Sigmoid colon (tissue), 7 donors: ENCODE measurements at places on chromosomes 2 and 18. TPM values are rescaled to one million over a fixed set of nuclear protein-coding genes. Genes with fewer than 3 reads are reported as not detected.

- H3K36me3 ChIP-seq, result no peaks in the 10 kb centered on the region
- H3K27ac ChIP-seq, result no peak overlapping the region
- no peak for DNase-seq
- H3K4me1 ChIP-seq, result no peaks in the 10 kb centered on the region
- H3K4me3 ChIP-seq, result no peak overlapping the region
Observed at GRCh38 chr2:231810905-231811304, 24.7 kb downstream of the COPS7B start.

ALLC gene
- total RNA-seq, result not detected

DNA sequence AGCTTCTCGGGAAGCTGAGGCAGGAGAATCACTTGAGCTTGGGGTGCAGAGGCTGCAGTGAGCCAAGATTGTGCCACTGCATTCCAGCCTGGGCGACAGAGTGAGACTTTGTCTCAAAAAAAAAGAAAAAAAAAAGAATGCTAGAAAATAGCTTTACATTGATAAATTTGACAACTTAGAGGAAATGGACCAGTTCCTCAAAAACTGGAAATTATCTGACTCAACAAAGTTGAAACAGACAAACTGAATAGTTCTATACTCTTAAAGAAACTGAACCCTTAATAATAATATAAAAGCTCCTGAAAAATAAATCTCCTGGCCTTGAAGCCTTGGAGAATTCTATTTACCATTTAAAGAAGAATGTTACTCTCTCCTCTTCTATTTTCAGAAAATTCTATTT, 151.0 kb upstream of the BCL2L11 start:
- no peaks in the 10 kb centered on the region for H3K27me3 ChIP-seq
- no peak overlapping the region for H3K4me3 ChIP-seq
- no peaks in the 10 kb centered on the region for H3K36me3 ChIP-seq

WDR7 gene
- 45.3 TPM for total RNA-seq

DNA sequence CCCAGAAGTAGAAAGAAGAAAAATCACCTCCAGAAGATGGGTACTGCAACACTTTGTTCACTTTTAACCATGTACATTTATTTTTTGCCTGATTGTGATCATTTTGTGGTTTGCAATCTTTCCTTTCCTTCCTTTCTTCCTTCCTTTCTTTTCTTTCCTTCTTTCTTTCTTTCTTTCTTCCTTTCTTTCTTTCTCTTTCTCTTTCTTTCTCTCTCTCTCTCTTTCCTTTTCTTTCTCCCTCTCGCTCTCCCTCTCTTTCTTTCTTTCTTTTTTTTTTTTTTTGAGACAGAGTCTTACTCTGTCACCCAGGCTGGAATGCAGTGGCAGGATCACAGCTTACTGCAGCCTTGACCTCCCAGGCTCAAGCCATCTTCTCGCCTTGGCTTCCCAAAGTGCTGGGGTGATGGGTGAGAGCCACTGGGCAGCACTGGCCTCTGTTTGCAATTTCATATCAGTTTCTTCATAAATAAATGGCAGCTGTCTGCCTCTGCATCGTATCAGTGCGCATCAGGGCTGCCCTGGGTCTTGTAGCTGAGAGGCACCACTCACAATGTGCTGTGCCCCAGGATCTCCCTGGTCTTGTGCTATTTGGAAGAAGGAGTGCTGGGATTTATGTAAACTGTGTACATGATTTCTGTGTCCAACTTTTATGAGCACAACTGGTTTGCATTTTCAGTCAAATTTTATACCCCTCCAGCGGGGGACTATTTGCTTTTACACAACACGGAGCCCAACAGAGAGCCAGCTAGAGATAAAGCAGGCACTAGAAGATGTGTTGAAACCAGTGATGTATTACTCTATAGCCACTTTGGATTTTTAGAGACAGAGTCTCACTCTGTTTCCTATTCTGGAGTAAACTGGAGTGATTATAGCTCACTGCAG, 6.9 kb upstream of the LIMS2 start:
- peaks cover 59% of the 10 kb centered on the region for H3K4me1 ChIP-seq
- no peaks in the 10 kb centered on the region for H3K27me3 ChIP-seq
- peak; percentile 84 for DNase-seq
- peak overlapping the region; percentile 41 for H3K4me3 ChIP-seq

GRCh38 chr2:42566025-42566424, 2.4 kb upstream of the MTA3 start:
- no peaks in the 10 kb centered on the region for H3K36me3 ChIP-seq
- H3K4me3 ChIP-seq, result no peak overlapping the region
- no peak for DNase-seq
- no peaks in the 10 kb centered on the region for H3K27me3 ChIP-seq
- H3K27ac ChIP-seq, result peak overlapping the region; percentile 97
